ENCODE measurements at places on chromosomes 6 and 20. TPM values are rescaled to one million over a fixed set of nuclear protein-coding genes. Genes with fewer than 3 reads are reported as not detected.

Gene SNHG17
- total RNA-seq, result 8.4 TPM

Gene TP53TG5
- not detected for total RNA-seq

Gene MRAP2
- total RNA-seq, result 0.98 TPM

Gene DEFB132
- not detected for total RNA-seq

Gene HIVEP1
- total RNA-seq, result 9.1 TPM

Gene ZC3H12D
- 0.10 TPM for total RNA-seq

Gene C4A
- total RNA-seq, result 65.0 TPM

Gene KPNA5
- 6.7 TPM for total RNA-seq

Gene CYP24A1
- not detected for total RNA-seq

Gene TMEM74B
- total RNA-seq, result not detected

Gene C20orf144
- total RNA-seq, result not detected

All from cardiac ventricle fibroblast (primary cell).